ENCODE measurements at places on chromosomes 13 and 19.

- no peak for DNase-seq
Measured at GRCh38 chr13:94176561-94176960, 302.9 kb downstream of the DCT start.

DNA sequence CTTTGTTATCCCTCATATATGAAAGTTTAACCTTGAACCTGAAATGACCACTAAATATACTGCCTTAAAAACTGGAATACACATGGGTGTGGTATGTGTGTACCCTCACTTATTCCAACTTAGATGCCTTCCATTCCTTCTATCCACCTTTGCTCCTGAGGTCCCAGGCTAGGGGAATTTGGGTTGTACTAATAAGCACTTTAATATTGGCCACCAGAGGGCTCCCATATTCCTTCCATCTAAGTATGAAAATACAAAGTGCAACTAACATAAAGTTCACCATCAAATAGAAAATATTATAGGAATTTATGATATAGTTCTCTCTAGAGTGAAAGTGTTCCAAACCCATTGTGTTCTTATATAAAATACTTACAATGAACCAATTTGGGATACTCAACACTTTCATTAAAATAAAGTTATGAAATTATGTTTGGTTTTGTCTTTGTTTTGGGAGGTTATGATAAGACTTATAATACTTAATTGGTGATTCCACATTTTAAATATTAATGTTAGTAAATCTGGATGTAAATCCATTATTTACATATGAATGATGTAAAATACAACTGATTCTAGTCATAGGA, 62.3 kb downstream of the ITGBL1 start:
- DNase-seq = no peak

DNA sequence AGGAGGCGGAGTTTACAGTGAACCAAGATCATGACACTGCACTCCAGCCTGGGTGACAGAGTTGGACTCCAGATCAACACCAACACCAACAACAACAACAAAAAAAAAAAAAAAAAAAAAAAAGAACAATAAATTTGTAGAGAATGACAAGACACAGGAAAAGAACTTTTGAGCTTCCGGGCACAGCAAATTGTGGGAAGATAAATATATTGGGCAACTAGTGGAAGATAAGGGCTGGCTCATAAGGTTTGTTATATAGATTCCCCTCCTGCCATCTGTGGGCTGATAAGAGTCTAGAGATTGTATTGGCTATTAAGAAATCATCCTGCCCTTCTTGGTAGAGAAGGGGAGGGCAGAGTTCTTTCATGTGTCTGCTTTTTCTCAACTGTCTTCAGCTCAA, 33.1 kb upstream of the CYP2S1 start:
- DNase-seq = no peak

DNA sequence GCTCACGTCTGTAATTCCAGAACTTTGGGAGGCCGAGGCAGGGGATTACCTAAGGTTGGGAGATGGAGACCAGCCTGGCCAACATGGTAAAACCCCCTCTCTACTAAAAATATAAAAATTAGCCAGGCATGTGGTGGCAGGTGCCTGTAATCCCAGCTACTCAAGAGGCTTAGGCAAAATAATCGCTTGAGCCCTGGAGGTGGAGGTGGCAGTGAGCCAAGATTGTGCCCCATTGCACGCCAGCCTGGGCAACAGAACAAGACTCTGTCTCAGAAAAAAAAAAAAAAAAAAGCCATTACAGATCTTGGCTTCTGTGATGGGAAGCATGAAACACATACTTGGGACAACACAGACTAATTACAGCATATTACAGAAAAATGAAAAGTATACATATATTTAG, 1404.5 kb upstream of the SPRY2 start:
- DNase-seq = no peak

DNA sequence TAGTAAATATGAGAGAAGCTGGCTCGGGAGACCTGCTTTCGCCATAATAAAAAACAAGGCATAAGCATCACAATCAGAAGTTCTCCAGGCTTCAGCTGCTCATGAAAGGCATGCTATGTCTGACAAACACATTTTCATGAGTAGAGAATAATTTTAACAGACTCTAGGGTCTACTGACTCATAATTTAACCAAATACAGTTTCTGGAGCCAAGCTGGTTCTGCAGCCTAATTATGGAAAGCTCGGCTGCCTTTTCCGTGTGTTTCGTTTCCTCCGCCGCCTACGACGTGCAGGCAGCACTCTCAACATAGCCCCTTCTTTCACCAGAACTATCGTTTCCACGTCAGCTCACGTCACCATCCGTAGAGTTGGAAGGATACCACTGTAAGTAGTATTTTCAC, 5.7 kb downstream of the MCF2L start:
- no peak for DNase-seq

GRCh38 chr13:99564386-99564785, 63.1 kb downstream of the TM9SF2 start:
- no peak for DNase-seq

- DNase-seq = no peak
Measured at GRCh38 chr13:96542986-96543385, 451.3 kb downstream of the OXGR1 start.

- DNase-seq = peak; percentile 24
Measured at GRCh38 chr19:55383279-55384130, 587 bp downstream of the TMEM238 start.

Data from activated CD4-positive, alpha-beta T cell treated with anti-CD3 and anti-CD28 coated beads for 1 hour (primary cell).